ENCODE measurements at places on chromosomes 11 and 22.
A peak's percentile ranks its signal among the peaks of the same experiment; 100 is the strongest.

- DNase-seq = no peak
Measured at GRCh38 chr11:116387641-116388040, 385.1 kb downstream of the BUD13 start.

- no peak for DNase-seq
Measured at GRCh38 chr22:49017482-49018329, 810.0 kb downstream of the BRD1 start.

- no peak for DNase-seq
Measured at GRCh38 chr22:33013531-33014162, 44.5 kb downstream of the SYN3 start.

GRCh38 chr11:8096575-8096974 lies 15.6 kb downstream of the TUB start:
- DNase-seq = no peak

DNA sequence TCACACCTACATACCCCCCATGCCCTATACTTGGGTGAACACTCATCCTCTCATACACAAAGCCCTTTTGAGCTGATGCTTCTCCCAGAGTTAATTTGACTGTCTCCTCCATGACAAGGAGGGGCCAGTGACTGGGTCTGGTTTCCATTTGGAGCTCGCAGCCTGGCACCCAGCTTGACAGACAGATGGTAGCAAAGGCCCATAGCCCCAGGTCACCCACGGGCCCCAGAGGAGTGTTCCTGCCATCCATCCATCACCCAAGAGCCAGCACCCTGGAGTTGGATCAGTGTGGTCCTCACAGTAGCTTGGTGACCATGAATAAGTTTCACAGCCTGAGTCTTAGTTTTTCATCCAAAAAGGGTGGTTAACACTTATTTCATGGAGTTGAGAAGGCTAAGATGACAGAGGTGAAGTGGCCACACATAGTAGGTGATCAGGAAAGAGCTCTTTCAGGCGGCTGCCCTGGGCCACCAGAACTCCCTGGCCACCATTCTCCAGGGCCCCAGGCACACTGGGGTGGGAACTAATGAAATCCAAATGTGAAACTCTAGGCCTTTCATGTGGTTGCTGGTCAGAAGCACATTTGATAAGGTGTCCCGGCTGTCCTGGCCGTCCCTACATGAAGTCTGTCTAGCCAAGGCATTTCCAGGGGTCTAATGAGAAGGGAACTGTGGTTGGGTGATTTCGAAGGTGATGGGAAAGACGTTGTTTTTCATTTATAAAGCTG lies 42.4 kb downstream of the LIF start:
- no peak for DNase-seq

DNA sequence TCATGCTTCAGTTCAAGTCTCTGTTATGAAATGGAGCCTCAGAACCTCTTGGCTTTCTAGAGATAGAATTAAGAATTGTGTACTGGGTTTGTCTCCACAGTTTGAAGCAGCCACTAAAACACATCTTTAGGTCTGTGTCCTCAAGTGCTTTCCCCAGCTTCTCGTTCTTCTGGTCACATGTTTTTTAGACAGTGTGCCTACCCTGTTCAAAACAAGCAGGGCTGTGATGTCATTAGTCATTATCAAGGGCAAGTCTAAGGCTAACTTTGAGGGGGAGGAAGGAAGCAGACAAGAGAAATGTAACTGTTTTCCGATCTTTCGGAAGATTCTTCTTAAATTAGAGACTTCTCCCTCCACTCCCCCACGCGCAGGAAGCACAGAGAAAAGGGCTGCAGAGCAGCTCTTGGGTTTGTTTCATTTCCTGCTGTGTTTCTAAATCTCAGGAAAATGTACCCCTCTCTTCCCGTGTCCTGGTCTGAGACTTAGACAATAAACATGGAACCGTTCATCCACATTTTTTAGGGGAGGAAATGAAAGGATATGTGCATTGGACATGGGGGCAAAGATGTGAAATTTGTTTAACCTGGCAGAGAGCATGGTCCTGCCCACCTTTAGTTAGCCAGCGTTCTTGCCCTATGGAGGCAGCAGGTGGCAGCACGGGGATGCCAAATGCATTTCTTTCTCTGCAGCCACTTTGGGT lies 3.1 kb downstream of the AKIP1 start:
- DNase-seq = peak; percentile 36

DNA sequence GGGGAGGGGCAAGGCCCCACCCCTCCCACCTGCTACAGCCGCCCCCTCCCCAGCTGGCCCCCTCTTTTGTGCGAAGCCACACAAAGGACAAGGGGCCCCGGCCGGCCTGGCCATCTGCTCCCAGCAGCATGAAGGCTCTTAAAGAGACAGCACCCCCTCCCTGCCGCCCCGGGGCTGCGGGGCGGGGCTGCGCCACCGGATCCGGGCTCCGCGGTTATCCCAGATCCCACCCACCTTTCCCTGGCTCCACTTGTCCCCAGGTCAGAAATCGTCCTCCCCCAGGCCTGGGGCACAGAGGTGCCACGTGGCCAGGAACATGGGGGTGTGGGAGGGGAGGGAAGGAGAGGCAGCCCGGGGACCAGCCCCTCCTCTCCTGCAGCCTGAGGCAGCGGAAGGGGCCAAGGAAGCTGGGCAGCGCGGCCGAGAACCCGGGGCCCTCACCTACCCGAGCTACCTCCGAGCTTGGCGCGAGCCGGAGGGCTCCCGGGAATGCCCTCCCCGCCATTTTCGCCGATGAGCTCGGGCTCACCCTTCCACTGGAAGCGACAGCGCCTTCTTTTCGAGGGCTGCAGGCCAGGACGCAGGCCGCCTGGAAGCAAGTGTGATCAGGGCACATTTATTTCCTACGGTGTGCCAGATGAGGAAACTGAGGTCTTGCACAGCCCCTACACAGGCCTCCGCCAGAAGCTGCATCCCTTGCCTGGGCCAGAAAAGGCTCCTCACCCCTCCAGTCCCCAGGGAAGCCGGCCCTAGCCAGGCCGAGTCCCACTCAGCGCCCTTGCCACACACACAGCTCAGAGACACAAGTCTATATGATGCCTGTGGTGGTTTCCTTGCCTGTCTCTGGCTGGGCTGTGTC lies 2.5 kb upstream of the RCOR2 start:
- DNase-seq = no peak

DNA sequence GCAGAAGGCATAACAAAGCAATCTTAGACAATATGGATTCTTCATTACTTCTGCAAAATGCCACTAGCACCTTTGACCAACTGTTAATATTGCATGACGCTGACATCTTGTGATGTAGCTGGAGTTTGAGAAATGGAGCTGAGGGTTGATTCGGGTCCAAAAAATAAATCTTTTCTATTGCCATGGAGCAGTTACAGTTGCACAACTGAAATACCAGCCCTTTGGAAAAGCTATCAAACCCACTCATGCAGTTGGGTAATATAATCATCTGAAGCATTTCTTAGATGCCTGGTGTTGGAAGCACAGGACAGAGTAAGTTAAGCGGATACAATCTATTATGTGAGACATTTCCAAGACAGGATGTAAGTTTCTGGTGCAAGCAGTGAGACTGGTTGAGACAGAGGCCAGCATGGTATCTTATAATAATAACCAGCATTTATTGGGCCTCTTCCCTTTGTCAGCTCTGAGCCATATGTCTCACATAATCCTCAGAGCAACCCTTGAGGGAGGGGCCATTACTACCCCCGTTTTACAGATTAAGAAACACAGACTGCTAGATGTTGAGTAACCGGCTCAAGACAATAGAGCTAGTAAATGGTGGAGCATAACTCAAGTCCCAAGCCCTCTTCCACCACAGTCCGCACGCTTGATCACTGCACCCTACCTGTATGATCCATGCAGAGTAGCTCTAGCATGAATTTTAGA lies 74.9 kb upstream of the CAPRIN1 start:
- no peak for DNase-seq

DNA sequence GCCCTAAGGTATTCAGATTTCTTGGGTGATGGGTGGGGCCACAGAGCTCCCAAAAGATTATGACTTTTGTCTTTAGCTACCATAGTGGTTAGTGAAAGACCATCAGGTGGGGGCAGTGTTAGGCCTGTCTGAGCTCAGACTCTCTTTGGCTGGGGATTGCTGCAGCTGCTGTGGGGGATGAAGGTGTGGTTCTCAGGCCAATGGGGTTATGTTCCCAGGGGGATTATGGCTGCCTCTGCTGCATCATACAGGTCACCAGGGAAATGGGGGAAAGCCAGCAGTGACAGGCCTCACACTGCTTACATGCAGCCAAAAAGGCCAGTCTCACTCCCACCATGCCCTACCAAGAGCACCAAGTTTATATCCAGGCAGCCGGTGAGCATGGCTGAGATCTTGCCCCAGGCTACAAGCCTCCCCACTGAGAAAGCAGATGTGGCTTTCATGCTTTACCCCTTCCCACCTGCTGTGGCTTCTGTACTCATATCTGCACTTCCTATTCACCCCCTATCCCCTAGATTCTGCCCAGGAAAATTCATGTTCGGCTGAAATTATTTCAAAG lies 24.8 kb downstream of the CNTF start:
- no peak for DNase-seq
